Stimulated activated CD8-positive, alpha-beta memory T cell treated with anti-CD3 and anti-CD28 coated beads, Interleukin-7, amount 100 ng/mL, for 24 hours (primary cell): ENCODE measurements at places on chromosomes 5 and 9.

DNA sequence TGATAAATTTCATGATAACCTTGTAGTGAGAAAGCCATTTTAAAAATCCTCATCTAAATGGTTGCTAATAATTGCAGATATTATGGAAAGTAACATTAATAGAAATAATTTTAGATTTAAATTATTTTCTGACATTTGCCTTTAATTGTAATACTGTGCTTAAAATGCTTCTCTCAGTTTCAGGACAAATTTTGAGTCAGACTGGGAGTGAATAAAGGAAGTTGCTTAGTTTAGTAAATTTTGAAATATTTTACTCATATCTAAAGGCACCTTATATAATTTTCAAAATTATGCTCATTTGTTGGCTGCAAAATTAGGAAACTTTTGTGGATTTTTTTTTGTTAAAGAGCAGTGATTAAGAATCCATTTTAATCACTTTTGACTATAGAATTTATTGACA, 93.8 kb downstream of the CSNK1G3 start:
- DNase-seq, result no peak

GRCh38 chr5:22663134-22663533, 190.0 kb downstream of the CDH12 start:
- DNase-seq, result no peak

- DNase-seq, result no peak
These were observed 4.3 kb upstream of the ITGA1 start for GRCh38 chr5:52783226-52783959.

- no peak for DNase-seq
These were observed 271.4 kb upstream of the ZNF608 start for GRCh38 chr5:125017796-125018195.

DNA sequence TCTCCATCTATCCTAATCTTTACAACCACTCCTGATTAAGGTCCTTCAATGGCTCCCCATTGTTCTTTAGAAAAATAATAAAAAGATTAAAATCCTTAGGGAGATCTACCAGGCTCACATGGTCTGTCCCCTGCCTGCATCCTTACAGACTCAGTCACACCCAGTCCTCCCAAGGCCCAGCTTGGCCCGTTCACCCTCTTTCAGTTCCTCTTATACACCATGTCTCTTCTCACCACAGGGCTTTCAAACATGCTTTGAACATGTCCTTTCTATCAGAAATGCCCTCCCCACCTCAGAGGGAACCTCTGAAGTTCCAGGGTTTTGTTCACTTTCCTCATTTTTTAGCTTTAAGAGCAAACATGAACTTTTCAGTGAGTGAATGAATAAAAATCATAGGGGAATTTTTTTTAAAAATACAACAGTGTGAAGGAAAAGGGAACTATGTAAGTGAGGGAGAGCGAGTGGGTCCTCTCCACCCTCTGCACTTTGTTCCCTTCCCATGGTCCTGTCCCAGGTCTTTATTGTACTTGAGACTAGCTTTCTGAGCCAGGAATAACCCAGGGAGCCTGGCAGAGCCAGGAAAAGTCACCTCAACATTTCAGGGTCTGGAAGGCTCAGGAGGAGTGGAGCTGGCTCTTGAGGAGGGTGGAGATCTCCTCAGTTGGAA, 55.3 kb downstream of the TRPC7 start:
- no peak for DNase-seq

DNA sequence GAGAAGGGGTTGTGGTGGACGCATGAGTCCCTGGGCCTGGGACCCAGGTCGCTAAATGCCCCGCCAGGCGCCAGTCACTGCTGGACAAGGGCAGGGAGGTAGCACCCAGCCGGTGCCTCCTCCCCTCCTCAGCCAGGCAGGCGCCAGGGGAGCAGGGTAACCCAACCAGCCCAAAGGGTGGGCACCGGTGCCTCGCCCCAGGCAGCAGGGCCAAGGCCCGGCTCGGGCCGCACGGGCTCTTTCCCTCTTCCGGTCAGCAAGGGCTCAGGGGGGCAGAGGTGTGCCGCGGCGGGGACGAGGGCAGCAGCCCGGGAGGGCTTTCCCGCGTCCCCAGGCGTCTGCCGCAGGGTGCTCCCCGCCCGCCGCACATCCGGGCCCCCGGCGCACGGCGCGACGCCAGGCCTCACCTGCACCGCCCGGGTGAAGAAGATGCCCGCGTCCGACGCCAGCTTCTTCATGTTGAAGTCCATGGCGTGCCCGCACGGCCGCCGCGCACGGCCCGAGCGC, 393 bp downstream of the SH3GLB2 start:
- peak; percentile 19 for DNase-seq

DNA sequence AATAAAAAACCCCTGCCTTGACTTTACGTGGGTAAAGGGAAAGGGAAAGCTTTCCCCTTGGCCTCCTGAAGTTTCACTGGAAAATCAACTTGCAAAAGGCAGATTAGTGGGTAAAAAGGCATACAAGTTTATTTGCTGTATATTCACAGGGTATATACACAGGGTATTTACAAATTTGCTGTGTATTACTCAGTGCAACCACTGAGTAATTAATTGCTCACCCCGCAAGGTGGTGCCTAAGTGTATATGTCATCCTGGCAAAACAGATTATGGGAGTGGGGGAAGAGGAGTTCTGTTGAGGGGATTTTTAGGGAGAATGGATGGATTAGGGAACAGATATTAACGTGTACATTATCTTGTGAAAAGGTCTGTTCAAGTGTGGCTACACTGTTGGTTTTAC, 7.1 kb upstream of the RARS1 start:
- no peak for DNase-seq

DNA sequence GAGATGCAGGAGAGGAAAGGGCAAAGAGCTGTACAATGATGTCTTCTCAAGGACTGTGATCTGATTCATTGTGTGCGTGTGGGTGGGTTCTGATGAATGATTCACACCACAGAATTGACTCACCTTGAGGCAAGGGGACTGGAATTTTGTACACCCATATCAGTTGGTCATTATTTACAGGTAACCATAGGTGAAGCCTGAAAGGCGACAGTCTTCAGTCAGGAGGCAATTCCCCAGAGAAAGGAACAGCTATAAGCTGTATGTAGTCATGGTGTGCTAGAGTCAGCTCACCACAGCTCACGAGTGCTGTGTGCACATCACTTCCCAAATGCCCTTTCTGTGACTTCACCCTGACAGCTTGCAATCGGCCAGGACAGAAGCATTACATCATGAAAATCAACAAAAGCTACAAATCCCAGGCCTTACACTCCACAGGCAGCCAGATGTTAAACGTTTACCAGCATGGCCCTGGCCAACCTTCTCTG, 87.6 kb upstream of the RPS23 start:
- no peak for DNase-seq

DNA sequence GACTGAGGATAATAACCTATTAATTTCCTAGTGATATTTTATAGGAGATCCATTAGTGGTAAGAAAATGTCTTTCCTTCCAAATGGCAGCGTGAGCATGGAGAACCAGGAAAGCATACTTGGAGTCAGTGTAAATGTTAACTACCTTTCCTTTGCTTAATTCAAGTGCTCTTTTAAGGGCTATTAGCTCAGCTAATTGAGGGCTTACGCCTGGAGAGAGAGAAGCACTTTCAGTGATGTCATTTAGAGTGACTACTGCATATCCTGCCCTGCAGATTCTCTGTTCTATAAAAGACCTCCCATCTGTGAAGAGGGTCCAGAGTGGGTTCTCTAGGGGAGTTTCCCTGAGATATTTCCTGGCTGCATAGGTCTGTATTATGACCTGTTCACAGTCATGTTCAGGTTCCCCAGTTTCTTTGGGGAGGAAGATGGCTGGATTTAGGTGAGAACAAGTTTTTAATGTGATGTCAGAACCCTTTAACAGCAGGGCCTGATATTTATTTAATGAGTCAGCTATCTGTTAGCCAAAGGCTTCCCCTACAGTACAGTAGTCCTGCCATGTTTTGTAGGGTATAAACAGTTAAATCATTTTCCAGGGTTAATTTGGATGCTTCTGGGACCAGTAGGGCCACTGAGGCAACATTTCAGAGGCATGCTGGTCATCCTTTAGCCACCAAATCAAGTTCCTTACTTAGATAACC, 89.6 kb downstream of the TRIM36 start:
- DNase-seq, result no peak

GRCh38 chr9:90774682-90775081, 26.9 kb upstream of the SYK start:
- no peak for DNase-seq

DNA sequence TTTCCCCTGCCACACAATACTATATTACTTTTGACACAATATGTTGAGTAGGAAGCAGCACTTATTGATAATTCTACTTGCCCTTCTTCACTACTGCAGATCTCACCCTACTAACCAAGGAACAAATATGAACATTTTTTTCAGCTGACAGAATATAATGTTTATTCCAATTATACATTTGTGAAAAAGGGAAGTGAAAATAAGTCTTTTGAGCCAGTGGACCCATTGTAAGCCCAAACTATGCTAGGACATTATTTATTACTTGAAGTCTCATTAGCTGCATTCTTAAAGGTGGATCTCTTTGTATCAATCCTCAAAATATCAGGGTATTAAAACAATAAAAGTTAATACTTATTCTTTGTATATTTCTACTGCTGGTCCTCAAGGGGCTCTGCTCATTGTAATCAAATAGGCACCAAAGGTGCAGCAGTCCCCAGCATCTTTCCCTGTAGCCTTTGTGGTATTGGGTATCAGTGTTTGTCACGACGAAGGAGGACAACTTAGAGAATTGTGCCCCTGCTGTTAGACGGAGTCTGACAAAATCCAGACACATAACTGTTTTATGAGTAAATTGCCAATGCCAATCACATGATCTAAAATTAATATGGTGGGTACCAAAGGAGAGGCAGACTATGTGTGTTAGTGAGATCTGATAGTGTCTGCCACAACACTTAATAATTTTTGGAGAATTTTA, 453.5 kb upstream of the CDH9 start:
- no peak for DNase-seq

DNA sequence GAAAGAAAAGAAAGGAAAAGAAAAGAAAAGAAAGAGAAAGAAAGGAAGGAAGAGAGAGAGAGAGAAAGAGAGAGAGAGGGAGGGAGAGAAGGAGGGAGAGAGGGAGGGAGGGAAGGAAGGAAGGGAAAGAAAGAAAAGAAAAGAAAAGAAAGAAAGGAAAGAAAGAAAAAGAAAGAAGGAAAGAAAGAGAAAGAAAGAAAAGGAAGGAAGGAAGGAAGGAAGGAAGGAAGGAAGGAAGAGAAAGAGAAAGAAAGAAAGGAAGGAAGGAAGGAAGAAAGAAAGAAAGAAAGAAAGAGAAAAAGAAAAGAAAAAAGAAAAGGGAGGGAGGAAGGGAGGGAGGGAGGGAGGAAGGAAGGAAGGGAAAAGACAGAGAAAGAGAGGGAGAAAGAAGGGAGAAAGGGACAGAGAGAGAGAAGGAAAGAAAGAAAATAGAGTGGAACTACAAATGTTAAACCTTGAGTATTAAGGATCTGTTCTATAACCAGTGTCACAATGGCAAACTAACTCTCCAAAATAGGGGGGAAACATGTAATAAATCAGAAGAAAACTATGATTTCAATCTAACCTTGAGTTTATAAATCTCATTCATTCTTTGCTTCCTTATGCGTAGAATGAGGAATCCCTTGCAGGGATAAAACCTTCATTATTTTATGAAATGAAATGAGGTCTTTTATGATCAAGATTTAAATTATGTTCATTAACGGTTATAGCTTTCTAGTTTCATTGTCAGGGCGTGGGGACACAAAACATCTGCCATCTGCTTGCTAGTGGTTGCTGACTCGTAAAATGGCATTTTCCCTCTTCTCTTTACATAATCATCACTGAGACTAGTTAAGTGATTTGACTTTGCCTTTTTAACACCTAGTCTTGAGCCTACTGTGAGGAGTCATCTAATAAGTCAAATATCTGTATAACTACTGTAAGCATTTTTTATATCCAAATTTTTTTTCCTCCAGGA, 40.7 kb upstream of the RAD23B start:
- no peak for DNase-seq

GRCh38 chr5:91386120-91386519, 3.0 kb upstream of the ARRDC3 start:
- no peak for DNase-seq

DNA sequence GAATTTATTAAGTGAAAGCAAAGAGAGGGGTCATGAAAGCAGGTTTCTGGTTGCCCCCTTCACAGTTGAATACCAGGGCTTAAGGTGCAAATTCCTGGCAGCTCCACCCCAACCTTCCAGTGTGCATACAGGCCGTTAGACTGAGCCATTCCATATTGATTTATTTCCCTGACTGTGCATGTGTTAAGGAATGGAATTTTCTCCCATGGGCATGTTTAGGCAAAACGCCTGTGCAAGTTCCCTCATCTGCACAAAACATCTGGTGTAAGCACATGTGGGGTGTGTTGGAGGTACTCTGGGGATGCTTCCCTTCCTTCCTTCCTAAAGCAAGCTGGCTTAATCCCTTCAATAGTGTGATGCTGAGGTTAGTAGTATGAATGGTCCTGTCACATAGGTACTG, 1470.6 kb downstream of the MAT2B start:
- no peak for DNase-seq

DNA sequence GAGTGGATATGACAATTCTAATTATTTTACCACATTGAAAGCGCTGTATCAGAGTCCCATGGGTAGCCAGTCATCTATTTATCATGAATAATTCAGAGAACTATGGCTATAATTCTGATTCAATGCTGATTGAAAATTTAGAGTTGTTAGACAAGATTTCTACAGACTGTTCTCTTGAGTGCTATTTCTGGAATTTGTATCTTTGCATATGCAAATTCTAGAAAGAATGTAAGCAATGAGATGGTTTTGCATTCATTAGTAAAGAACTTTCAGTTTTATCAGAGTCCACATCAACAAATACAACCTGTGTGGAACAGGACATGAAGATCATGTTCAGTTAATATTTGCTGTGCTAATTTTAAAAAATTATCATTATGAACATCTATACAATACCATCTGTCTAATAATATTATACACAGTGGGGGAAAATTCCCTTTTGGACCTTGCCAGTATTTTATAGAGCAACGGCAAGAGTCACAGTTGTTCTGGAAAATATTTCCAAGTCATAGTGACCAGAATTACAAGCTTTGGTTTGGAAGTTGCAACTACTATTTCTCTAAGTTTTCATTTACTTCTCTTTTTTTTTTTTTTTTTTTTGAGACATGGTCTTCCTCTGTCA, 372.7 kb upstream of the PTGER4 start:
- no peak for DNase-seq

GRCh38 chr5:111223787-111224560, at the start of gene CAMK4:
Gene CAMK4, plus strand, starts transcription at chr5:111224384. Its CDS starts 100 bp downstream, at chr5:111224484.
- peak; percentile 43 for DNase-seq

DNA sequence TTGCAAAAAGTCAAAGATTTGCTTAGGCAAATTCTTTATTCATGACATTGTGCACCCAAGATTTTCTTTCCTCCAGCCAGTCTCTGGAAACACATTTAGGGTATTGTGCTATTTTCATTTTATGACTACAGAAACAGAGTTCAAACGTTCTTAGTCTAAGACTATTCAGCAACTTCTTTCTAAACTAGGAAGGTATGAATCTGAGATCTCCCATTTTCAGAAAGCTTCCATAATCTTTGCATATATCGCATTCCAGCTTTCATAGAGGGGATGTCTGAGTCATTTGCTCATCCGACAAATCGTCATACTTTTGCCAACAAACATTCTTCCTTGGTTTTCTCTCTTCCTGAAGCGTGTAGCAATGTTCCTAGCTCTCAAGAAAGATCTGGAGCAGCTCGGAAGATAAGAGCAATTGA, 1.6 kb upstream of the PAPPA start:
- no peak for DNase-seq

- DNase-seq, result no peak
These were observed 73.6 kb downstream of the ANKRD55 start for GRCh38 chr5:56159521-56159947.

- no peak for DNase-seq
These were observed 6.9 kb downstream of the CCNI2 start for GRCh38 chr5:132754111-132754510.
